Jurkat, Clone E6-1 (cell line): ENCODE measurements at places on chromosomes 1 and 21.

- peak; percentile 35 for DNase-seq
These were observed 86.0 kb downstream of the SLC25A24 start for GRCh38 chr1:108114033-108114599.

- peak; percentile 10 for DNase-seq
These were observed 14.1 kb upstream of the TNR start for GRCh38 chr1:175757381-175758015.

DNA sequence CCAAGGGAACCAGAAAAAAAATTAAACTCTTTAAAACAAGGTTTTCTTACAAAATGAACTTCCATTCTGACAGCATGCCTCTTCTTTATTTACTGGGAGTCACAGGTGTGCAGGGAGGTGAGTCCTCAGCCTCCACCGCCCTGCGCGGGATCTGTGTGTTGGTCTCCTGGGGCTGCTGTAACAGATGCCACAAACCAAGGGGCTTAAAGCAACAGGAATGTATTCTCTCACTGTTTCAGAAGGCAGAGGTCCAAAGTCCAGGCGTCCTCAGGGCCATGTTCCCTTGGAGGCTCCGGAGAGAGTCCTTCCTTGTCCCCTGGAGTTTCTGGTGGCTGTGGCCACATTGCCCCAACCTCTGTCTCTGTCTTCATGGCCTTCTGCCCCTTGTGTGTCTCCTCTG, 123.6 kb upstream of the C1orf174 start:
- DNase-seq: no peak

DNA sequence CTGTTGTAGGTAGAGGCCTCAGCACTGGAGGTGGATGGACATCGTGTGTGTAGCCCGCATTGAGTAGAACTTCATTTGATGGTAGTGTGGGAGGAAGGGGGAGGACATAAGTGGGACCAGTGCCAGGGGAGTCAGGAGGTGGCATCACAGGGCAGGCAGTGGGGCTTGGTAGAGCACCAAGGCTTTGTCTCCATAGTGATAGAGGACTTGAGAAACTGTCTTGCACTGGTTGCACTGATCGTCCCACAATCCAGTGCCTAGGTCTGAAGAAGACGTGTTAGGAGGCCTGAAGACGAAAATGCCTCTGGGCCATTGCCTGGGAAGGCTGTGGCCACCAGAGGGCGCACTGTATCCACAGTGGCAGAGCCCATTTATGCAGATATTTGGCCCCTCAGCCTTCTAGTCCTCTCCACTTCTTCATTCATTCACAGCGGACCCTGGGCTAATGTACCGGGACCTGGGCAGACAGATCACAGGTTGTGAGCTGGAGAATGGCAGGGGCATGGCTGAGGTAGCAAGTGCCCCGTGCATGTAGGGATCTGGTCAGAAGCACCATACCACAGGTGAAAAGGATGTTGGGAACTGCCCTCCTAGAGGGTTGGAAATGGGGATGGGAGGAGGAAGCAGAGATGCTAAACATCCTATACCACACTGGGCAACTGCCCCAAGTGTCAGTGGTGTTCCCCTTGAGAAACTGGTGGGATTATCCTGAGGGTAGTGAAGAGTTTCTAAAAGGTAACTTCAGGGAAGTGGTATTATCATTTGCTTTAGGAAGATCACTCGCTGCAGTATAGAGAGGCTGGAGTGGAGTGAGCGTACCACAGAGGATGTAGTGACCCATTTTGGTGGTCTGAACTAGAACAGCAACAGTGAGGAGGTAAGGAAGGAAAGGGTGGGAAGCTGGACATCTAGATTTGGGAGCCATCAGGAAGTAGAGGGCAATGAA, 95.3 kb downstream of the PIK3R3 start:
- peak; percentile 66 for DNase-seq

- no peak for DNase-seq
These were observed 326.0 kb upstream of the RUNX1 start for GRCh38 chr21:35375115-35375514.

GRCh38 chr1:199909137-199909536, 118.4 kb upstream of the NR5A2 start:
- DNase-seq: no peak

DNA sequence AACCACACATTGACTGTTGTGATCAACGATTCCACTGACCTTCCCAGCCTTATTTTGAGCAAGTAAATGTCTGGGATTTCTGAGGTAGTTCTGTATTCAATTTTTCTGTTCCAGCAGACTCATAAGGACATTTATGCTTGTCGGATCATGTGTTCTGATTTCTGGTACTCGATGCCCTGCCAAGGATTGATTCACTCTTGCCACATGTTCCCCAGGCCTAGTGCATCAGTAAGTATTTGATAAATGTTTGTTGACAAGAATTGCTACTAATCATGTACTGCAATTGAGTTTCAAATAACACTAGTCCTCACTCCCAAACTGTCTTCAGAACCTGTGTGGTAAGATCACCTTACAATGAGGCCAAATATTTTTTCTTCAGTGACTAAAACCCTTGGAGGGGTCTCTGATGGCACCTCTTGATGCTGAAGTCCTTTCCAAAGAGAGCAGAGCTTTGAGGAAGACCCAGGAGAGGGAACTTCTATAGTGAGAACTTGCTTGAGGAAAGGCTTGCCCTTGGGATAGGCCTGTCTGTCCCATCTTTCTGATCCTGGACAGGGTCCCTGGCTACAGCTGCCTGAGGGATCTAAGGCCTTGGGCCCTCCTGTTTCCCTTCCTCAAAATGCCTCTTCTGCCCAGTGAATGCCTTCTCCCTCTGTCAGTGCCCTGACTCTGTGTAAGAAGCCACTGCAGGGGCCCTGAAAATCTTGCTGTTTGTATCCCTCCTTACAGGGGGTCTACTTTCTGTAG, 115.8 kb upstream of the FAM78B start:
- no peak for DNase-seq

DNA sequence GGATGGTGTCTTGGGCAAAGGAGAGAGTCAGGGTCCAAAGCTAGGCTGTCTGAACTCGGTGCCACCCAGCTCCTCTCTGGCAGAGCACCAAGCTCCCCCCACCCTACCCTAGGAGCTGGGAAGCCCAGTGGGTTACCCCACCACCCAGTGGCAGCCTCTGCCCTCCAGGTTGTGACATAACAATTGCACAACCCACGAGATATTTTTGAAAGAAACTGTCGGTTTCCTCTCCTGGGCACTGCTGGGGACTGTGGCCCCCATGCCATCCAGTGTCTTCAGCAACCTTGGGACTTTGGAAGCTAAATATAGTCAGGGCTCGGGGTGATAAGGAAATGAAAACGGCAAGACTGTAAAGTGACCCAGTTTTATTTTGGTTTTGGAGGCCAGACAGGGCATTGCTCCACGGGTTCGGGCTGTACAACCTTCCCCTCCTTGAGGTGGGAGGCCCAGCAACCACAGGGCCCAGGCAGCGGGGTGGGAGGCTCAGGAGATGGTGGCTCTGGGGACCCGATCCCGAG, 1.4 kb downstream of the CITED4 start:
- DNase-seq: no peak

DNA sequence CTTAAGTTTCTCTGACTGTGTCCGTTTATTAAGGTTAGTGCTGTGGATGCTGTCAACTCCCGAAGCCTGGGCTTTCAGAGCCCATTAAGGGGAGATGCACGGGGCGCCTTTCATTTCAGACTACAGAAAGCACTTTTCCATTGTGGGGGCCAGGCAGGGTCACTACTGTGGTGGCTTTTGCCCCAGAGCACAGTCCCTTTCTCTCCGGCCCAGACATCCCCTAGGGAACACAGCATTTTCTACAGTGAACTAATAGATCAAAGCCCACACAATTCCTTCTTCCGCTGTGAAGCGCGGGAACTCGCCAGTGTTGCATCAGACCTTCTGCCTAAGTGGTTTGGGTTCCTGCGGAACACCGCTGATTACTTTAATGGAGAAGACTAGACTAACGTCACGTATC, 26.8 kb upstream of the MAP1LC3C start:
- DNase-seq: no peak

- DNase-seq: no peak
These were observed 3.1 kb downstream of the IBA57 start for GRCh38 chr1:228168563-228169270.

GRCh38 chr1:60274422-60275290, 201.1 kb upstream of the C1orf87 start:
- DNase-seq: no peak

GRCh38 chr1:109595531-109595930, 23.9 kb downstream of the GNAT2 start:
- no peak for DNase-seq

- no peak for DNase-seq
These were observed 514 bp downstream of the S1PR1 start for GRCh38 chr1:101237229-101237837.

- DNase-seq: peak; percentile 69
These were observed 642 bp downstream of the SLC30A7 start for GRCh38 chr1:100896481-100896982.

DNA sequence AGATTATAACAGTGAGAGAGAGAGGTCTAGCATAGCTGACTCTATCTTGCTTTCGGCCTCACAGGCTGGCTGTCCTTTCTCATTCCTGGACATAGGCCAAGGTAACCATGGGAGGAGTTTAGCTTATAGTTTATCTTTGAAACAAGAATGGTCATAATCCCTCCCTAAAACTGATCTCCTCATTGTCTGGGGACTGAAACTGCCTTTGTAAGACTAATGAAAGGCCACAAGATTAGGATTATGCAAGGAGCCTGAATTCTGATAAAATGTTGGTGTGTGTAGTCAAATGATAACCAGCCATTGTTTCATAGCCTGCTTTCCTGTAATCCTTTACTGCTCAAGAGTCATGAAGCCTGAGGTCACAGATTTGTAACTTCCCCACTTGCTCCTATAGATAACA, 131.9 kb upstream of the LYPLAL1 start:
- DNase-seq: no peak

DNA sequence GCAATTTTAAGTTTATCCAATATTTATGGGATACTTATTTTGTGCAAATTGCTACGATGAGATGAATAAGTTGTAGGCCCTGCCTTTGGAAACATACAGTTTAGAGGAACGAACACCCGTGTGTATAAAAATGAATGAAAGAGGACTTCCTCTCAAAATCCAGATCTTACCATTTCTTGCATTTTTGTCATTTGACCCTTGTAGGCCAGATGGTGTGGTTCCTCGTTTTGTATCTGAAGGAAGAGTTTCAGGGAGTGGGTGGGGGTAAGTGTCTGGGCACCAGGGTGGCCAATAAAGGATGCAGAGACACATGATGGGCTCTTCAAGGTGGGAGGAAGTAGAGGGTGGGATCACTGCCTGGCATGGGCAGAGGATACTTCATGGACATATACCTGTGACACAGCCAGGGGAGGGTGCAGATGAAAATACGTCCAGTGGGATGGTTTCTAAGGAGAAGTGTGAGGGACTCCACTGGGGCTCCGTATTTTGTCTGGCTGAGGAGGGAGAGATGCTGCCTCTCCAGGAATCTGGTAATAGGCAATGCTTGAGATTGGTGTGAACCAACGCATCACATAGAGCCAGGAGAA, 14.4 kb downstream of the MAPKAPK2 start:
- no peak for DNase-seq

DNA sequence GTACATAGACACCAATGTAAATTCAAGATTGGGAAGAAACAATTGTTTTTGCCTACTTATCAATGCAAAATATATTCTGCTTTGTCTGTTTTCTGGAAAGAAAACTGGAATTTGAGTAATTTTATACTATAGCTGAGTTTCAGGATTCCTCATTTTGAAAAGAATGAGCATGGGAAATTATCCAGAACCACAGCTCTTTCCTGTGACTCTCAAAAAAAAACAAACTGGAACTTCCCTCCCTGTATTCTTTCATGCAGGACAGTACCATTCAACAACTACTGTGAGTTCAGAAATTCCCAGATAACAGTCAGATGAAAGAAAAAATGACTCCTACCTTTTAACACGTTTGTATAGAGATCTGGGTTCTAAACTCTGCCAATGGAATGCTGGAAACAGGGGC, 372.4 kb downstream of the TGFB2 start:
- no peak for DNase-seq

GRCh38 chr1:163528710-163529348, 207.1 kb downstream of the NUF2 start:
- peak; percentile 21 for DNase-seq

GRCh38 chr1:15786581-15786980, 20.9 kb downstream of the UQCRHL start:
- DNase-seq: no peak

- peak; percentile 98 for DNase-seq
These were observed 35.4 kb downstream of the RSPH1 start for GRCh38 chr21:42460391-42461184.

- DNase-seq: no peak
These were observed 6.0 kb upstream of the ST6GALNAC3 start for GRCh38 chr1:76068542-76068941.

- DNase-seq: no peak
These were observed 45.2 kb downstream of the COQ8A start for GRCh38 chr1:226985239-226985838.

GRCh38 chr1:11952455-11953109, 18.1 kb downstream of the PLOD1 start:
- DNase-seq: no peak

DNA sequence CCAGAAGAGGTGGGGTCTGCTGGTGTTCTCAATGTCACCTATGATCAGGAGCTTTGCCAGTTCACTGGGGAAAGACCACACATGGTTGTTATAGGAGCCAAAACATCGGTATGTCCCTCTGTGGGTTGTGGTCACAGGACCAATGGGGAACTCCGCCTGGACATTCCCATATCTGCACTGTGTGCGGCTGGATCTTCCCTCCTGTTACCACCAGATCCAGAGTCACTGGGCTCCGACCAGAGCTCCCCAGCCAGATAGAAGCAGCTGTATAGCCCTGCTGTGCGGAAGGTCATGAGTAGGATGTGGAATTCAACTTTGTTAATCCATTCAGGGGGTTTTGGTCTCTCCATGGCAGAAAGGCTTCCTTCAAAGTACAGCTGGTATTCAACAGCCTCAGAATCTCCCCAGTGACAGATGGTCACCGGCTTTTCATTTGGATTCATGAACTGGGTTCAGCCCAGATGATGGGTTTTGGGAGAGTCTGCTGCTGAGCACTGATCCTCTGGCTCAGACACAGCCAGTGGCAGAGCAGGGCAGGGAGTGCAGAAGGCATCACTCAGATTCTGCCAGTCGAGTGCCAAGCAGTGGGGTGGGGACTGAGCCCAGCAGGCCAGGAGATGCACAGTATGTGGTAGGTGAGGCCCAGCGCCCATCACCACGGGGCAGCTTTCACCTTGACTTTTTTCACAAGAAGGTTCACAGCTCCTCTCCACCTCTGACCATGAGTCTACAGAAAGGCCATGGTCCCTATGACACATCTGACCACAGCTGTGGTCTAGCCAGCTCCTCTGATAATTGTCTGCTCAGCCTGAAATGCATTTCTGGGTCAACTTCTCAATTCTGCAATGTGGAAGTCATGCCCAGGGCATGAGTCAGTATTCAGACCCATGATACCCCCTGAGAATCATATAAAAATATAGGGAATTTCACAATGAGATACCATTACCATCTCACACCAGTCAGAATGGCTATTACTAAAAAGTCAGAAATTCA, 2.9 kb upstream of the SHCBP1L start:
- no peak for DNase-seq

GRCh38 chr1:55127827-55128343, 87.3 kb downstream of the USP24 start:
- DNase-seq: no peak
